ENCODE measurements at places on chromosomes 6 and 20.

DNA sequence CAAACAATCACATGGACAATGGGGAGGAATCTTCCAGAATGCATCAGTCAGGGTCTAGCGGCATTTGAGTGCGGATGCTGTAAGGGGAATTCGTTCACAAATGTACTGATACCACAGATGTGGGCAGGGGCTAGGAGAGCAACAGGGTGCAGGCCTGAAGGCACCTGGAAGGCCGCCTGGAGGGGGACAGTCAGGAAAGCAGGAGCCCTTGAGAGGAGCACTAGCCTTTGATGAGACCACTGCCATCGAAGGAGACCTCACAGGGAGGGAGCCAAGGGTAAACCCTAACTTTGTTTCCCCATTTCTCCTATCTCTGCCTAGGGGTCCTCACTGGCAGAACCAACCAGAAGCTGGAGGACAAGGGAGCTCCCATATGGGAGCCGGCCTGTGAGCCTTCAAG is 38.2 kb downstream of the MYB start:
- no peak for DNase-seq

GRCh38 chr6:79525272-79526100 is 11.7 kb downstream of the LCA5 start:
- peak; percentile 57 for DNase-seq

- no peak for DNase-seq
Measured at GRCh38 chr20:673603-674001, 2.0 kb downstream of the SCRT2 start.

DNA sequence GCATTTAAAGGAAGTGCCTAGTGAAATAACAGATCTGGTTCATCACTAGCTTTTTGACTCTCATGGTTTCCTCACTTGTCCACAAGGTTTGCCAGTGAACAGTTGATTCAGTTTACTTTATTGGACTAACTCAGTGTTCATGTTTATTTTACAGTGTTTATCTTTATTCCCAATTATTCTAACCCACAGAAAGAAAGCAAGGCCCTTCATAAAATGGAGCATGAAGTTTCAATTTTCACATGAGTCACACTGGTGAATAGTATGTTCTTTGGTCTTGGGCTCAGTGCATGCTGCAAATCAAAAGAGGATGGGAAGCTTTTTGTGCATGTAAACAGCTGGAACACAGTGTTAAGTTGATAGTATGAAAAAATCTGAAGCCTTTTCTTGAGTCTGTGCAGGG is 217.6 kb upstream of the HDDC2 start:
- DNase-seq: no peak

- no peak for DNase-seq
Measured at GRCh38 chr20:47256668-47257236, 99.7 kb downstream of the ZMYND8 start.

DNA sequence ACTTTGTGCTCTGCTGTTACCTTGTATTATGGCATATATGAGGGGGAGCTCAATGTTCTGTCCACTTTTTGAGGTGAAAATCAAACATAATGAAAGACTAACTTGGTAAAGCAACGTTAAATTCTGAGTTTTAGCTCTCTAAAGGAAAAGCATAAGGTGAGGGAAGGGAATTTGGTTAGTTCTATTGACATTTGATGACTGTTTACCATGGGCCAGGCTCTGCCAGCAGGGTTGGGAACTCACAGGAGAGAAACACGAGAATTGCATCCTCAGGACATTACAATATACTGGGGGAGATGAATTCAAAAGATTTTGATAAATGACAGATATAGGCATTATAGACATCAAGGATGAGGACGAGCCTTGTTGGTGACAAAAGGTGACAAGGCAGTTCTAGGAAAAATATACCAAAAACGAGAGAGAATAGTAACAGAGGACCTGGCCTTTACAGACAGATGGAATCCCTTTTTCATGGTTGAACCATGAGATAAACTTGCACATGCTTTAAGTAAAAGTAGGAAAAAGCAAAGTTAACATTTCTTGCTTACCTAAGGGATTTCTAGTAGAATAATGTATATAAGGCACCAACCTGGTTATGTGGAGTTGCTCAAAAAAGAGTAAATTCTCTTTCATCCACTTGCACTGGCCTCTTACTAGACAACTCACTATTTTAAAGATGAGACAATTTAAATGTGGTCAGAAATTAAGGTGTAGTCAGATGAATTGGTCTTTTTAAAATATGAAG is 191.4 kb downstream of the NKAIN2 start:
- no peak for DNase-seq

- no peak for DNase-seq
Measured at GRCh38 chr6:148965287-148965686, 218.5 kb downstream of the UST start.

- no peak for DNase-seq
Measured at GRCh38 chr6:138115877-138116660, 8.8 kb upstream of the PERP start.

DNA sequence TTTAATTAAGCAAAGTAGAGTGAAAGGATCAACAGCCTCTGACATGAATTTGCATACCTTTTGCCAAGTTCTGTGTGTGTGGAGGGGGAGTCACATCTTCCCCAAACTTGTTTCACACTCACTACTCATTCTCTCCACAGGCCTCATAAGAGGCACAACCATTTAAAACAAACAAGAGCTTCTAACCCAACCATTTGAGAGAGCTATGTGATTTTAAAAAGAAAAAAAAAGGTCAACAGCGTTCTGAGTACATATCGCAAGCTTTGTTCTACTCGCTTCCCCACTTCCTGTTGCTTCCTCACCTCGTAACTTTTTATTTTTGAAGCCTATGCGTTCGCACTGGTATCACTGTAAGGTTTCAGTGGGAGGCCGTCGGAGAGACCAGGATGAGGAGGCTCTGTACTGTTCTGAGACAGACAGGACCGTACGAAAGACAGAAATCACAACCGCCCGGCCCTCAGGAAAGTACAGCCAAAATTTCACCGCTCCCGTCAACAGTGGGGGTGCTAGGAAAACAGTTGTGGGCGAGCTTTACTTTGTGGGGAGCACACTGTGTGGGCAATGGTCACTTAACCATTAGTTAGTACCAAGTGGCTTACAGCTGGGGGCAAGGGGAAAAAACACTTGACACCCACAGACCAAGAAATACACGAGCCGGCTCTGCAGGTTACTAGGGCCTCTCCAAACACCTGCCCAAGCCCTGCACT is 61.3 kb downstream of the TRERF1 start:
- no peak for DNase-seq

- no peak for DNase-seq
Measured at GRCh38 chr6:92538275-92538674, 881.1 kb downstream of the EPHA7 start.

GRCh38 chr20:1907586-1907985 is 12.4 kb downstream of the SIRPA start:
- DNase-seq: no peak

GRCh38 chr6:142725024-142725770 is 219.8 kb downstream of the HIVEP2 start:
- DNase-seq: no peak

DNA sequence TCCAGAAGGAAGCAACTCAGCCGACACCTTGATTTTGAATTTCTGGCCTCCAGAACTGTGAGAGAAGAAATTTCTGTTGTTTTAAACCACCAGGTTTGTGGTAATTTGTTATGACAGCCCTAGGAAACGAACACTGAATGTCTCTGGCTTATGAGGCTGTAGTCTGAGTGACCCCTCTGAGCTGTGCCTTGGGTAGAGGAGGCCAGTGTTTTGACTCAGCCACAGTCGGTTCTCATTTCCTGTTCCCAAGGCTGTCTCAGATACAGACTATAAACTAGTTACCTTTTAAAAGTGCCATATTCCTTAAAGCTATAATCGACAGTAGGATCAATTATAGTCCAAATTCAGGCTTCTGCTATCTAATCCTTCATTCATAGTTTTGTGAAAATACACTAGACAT is 391.2 kb upstream of the MAP3K7 start:
- no peak for DNase-seq

DNA sequence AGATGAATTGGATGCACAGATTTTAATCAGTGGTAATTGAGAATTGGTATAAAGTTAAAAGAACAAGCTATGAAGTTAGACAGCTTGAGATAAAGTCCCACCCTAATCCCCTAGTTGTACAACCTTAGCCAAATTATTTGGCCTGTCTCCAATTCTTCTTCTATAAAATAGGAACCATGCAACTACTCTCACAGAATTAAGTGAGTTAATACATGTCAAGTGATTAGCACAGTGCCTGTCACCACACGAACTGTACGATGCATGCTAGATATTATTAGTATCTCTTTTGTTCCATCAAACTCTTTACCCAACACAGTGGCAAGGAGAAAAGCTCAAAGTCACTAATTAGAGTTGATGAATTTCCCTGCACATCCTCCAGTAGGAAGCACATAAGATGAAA is 44.7 kb downstream of the MBOAT1 start:
- DNase-seq: no peak

GRCh38 chr6:43747784-43748183 is 22.2 kb upstream of the VEGFA start:
- no peak for DNase-seq

DNA sequence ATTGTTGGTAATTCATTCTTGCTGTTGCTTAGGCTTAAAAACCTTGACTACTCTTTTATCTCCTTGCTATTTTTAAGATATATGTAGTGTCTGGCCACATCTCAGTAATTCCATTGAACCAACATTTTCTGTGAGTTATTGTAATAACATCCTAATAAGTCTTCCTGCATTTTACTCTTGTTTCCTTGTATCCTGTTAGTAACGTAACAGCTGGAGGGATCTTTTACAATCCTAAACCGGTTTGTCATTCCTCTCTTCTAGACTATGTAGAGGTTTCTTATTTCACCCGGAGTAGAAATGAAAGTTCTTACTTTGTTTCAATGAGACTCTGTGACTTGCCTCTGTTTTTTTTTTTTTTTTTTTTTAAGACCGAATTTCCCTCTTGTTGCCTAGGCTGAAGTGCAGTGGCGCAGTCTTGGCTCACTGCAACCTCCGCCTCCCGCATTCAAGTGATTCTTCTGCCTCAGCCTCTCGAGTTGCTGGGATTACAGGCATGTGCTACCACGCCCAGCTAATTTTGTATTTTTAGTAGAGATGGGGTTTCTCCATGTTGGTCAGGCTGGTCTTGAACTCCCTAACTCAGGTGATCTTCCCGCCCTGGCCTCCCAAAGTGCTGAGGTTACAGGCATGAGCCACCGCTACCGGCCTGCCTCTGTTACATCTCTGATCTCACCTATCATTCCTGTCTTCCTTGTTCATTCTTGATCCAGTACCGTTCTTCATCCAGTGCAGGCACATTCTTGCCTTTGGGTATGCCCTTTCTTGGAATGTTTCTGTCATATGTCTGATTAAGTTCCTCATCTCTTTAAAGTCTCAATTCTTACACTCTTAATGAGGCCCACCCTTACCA is 44.7 kb downstream of the NCOA3 start:
- no peak for DNase-seq

- DNase-seq: no peak
Measured at GRCh38 chr6:160795721-160796120, 93.7 kb downstream of the PLG start.

DNA sequence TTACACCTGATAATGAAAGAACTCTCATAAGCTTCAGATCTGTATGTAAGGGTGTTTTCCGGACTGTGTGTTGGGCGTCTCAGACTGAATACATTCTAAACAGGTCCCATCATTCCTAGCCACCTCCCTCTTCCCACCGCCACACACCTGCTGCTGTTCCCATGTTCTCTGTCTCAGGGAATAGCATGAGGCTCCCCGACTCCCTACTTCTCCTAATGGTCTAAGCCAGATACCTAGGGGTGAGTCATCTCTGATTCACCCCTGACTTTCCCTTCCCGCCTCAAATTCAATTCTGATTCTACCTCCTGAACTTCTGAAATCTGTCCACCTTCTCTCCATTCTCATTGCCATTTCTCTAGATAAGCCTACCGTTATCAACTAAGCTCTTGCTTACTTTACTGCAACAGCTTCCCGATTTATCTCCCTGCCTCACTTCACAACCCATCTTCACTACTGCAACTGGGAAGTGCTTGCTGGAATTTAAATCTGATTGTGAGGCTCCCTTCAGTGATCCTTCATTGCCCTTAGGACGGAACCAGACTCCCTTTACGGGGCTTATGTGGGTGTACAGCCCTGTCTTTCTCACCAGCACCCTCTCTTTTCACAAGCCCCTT is 1.6 kb downstream of the TMEM14A start:
- DNase-seq: peak; percentile 77

DNA sequence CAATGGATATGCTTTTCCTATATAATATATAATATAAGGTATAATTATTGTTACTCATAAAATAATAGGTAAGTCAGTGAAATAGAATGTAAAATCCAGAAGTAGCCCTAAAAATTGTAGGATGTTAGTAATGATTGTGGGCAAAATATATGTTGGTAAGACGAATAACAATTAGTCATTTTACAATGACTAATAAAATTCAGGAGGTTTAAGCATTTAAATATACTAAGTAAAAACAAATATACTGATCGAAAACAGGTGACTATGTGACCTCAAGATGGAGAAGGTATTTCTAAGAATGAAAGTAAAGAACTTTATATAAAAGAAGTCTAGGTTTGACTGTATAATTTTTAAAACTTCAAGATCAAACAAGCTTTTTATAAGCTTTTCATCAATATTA is 28.9 kb downstream of the FUCA2 start:
- no peak for DNase-seq

GRCh38 chr20:6704132-6704861 is 63.2 kb upstream of the BMP2 start:
- DNase-seq: peak; percentile 50

DNA sequence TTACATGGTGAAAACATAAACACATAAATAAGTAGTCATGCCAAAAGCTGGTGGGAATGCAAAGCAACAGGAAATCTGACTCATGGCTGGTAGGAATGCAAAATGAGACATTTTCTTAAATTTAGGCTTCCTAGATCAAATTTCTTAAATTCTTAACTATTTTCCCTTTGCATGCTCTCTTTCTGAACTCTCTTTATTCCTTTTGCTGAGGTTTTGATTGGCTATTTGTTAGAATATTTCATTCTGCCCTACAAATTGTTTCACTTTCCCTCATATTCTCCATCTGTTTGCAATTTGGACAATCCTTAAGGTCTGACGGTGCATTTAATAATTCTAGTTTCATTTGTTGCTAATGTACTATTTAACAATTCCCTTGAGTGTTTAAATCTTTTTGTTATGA is 437.5 kb upstream of the RGS17 start:
- no peak for DNase-seq

DNA sequence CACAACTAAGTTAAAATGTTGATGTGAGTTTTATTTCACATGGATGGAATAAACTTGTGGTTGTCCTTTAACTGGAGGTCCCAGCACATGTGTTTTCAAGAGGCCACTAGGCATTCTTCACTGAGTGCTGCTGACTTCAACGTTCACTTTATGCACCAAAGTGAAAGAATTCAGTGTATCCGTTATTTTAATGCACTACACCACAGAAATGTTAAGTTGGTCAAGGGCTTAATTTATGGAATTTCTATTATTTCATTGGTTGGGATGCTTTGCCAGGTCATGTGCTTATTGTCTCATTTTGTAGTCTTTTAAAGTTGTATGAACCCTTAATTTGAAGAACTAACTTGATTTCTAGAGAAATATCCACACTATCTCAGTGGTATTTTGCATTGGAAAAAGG is 106.4 kb downstream of the PPP1R14C start:
- no peak for DNase-seq

GRCh38 chr20:43058077-43058476 is 131.6 kb downstream of the PTPRT start:
- DNase-seq: no peak
